ENCODE measurements at places on chromosomes 5 and 9. TPM values are rescaled to one million over a fixed set of nuclear protein-coding genes. Genes with fewer than 3 reads are reported as not detected.

SLC36A2 gene
- not detected for polyA plus RNA-seq

UBQLN1 gene
- 133 TPM for polyA plus RNA-seq

FAM153A gene
- not detected for polyA plus RNA-seq

MVB12B gene
- polyA plus RNA-seq = 47.5 TPM

PNPLA7 gene
- 0.72 TPM for polyA plus RNA-seq

CDX1 gene
- not detected for polyA plus RNA-seq

SPRY4 gene
- 0.12 TPM for polyA plus RNA-seq

TIMD4 gene
- not detected for polyA plus RNA-seq

IL4 gene
- not detected for polyA plus RNA-seq

PPIC gene
- not detected for polyA plus RNA-seq

DNAJC18 gene
- 40.2 TPM for polyA plus RNA-seq

RACK1 gene
- 2,178 TPM for polyA plus RNA-seq

CDKN2B gene
- 0.15 TPM for polyA plus RNA-seq

SOHLH1 gene
- polyA plus RNA-seq = not detected

NR2F1 gene
- polyA plus RNA-seq = 2.3 TPM

WWC1 gene
- polyA plus RNA-seq = 0.97 TPM

SLC4A9 gene
- not detected for polyA plus RNA-seq

C1QTNF2 gene
- polyA plus RNA-seq = not detected

GPSM1 gene
- 117 TPM for polyA plus RNA-seq

PAEP gene
- polyA plus RNA-seq = not detected

GAPT gene
- polyA plus RNA-seq = not detected

ORM2 gene
- polyA plus RNA-seq = not detected

PTGES gene
- polyA plus RNA-seq = 1.2 TPM

NUTM2G gene
- polyA plus RNA-seq = 0.18 TPM

AFAP1L1 gene
- polyA plus RNA-seq = not detected

PTRH1 gene
- polyA plus RNA-seq = 20.0 TPM

PCDHGA10 gene
- 8.1 TPM for polyA plus RNA-seq

PRSS3 gene
- polyA plus RNA-seq = not detected

GABRA6 gene
- 2.2 TPM for polyA plus RNA-seq

TRIM41 gene
- polyA plus RNA-seq = 32.1 TPM

IFNA2 gene
- polyA plus RNA-seq = not detected

OGN gene
- 0.12 TPM for polyA plus RNA-seq

FAT2 gene
- not detected for polyA plus RNA-seq

HSD17B3 gene
- not detected for polyA plus RNA-seq

FOXD4L4 gene
- not detected for polyA plus RNA-seq

All from neural cell (in vitro differentiated cells).